Kidney (tissue), 22 donors: ENCODE measurements at places on chromosomes 7 and 10. TPM values are rescaled to one million over a fixed set of nuclear protein-coding genes. Genes with fewer than 3 reads are reported as not detected.

GRCh38 chr7:129089521-129090212 is 34.8 kb upstream of the TNPO3 start:
- no peak for DNase-seq
- H3K4me1 ChIP-seq, result no peaks in the 10 kb centered on the region
- H3K27ac ChIP-seq, result no peak overlapping the region
- H3K27me3 ChIP-seq, result no peaks in the 10 kb centered on the region
- no peaks in the 10 kb centered on the region for H3K36me3 ChIP-seq

COL13A1 gene
- 5.2 TPM for total RNA-seq

- H3K27me3 ChIP-seq, result no peaks in the 10 kb centered on the region
- peaks cover 5% of the 10 kb centered on the region for H3K4me1 ChIP-seq
- H3K27ac ChIP-seq, result no peak overlapping the region
Observed at GRCh38 chr7:30183749-30184369, 49.1 kb downstream of the MTURN start.

DNA sequence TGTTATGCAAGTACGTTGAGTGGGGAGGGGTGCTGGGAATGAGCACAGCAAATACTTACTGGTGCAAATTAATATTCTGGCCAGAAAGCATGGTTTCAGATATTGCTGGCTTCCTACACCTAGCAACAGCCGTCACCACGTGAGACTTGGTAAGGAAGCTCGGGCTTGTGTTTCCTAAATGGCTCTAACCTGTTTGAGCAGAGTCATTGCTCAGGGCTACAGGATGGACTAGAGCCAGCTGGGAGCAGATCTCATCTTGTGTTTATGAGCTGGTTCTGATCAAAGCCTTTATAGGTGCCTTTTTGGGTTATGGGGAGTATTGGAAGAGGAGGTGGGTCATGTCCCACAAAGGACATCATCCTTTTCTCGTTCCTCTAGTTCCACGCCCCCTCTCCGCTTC is 200.3 kb downstream of the BUB3 start:
- no peaks in the 10 kb centered on the region for H3K4me1 ChIP-seq
- no peaks in the 10 kb centered on the region for H3K27me3 ChIP-seq
- no peak overlapping the region for H3K27ac ChIP-seq
- no peaks in the 10 kb centered on the region for H3K36me3 ChIP-seq
- H3K4me3 ChIP-seq, result no peak overlapping the region

DNA sequence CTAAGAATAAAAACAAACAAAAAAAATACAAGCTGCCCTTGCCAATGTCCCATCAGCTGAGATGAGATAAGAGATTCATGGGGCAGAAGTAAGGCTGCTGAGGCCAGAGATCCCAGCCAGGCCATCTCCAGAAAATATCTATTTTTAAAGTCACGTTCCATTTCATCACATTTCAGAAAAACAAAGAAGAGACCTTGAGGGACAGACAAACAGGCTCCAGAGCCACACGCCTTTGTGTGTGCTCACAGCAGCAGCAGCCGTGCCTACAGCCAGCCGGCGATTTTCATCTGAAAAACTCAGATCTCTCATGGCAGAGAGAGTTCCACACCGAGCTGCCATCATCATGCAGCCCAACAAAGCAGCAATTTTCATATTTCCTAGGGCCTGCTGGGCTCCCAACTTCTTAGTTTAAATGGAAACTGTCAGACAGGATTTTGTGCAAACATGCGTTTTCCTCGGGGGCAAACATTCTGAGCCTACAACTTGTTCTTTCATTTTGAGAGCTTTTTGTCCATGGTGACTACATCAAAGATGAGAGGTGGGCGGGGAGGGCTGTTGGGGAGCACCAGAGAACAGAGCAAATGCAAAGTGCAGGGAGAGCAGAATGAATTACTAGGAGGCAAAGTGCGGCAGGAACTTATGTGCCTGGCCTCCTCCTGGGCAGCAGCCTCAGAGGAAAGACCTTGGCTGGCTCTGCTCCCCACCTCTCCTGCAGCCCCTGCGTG is 38.8 kb downstream of the DLG5 start:
- H3K4me3 ChIP-seq, result no peak overlapping the region
- H3K4me1 ChIP-seq, result peaks cover 42% of the 10 kb centered on the region
- no peaks in the 10 kb centered on the region for H3K36me3 ChIP-seq
- peak overlapping the region; percentile 76 for H3K27ac ChIP-seq
